ENCODE measurements at places on chromosomes 4 and X. TPM values are rescaled to one million over a fixed set of nuclear protein-coding genes. Genes with fewer than 3 reads are reported as not detected.

DNA sequence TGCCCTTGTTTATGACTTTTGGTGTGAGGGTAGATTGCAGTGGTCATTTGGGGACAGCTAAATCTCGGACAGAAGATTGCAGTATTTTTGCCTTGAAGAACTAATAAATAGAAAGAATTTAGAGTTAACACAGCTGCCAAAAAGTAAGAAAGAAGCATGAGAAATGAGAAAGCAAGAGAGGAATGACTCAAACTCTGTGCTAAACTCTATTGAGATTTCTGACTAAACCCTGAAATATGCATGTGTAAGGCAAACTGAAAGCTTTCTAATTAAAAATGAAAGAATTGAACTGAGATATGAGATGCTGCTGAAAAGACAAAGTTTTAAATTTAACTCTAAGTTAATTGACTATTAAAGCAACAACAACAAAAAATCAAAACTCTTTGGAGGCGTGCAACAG is 791.3 kb downstream of the RAB28 start:
- DNase-seq = no peak

GRCh38 chrX:2463973-2464676 is 36.7 kb downstream of the DHRSX start:
- no peak for DNase-seq

DNA sequence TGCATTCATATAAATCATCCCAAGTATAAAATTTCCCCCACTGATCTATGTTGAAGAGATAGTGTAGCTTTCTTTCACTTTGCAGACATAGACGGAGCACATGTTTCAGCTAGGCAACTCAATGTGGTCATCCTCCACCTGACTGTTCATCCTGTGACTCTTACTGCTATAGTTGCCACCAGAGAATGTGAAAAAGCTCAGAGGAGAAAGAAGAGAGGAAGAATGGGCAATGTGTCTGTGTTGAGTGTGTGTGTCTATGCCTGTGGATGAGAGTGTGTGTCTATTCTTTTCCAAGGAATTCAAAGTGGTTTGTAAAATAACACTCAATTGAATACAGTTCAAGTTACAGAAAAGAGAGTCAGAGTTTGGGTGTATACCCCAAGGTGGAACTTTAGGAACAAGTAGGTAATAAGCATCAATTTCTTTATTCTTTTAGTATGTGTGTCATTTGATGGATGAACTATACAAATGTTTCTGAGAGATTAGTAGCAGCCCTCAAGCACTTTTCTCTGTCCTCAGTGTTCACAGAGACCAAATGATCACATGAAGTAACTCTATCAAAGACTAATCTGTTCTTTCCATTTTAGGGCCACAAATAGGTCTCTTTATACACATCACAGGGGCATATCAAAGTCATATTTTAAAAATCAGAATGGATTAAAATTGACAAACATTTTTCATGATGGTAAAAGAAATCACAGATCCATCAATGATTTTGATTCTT is 2.3 kb downstream of the SNCA start:
- DNase-seq = no peak

MSMO1 gene
- total RNA-seq = 8.6 TPM

WDR44 gene
- 6.7 TPM for total RNA-seq

All from hematopoietic multipotent progenitor cell (in vitro differentiated cells).